ENCODE measurements at places on chromosomes 2 and 18. TPM values are rescaled to one million over a fixed set of nuclear protein-coding genes. Genes with fewer than 3 reads are reported as not detected.

DNA sequence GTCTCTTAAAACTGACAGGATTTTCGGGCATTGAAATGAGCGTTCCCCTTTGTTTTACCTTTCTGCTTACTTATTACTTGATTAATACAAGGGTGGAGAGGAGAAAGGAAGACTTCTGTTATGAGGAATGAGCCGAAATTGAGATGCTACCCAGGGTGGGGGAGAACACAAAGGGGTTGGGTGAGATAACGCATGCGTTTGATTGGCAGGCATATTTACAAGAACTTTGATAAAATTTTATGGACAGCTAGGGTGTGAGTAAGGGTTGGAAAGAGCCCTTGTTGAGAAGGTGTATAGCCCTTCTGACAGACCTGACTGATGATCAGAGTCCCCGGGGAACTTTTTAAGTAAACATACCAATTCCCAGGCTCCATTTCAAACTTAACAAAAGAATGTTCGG, 1.8 kb downstream of the RNF138 start:
- no peak for DNase-seq

GRCh38 chr2:201707142-201707541, 8.7 kb upstream of the MPP4 start:
- no peak for DNase-seq

GRCh38 chr2:240839152-240840143, 19.4 kb upstream of the KIF1A start:
- no peak for DNase-seq

DNA sequence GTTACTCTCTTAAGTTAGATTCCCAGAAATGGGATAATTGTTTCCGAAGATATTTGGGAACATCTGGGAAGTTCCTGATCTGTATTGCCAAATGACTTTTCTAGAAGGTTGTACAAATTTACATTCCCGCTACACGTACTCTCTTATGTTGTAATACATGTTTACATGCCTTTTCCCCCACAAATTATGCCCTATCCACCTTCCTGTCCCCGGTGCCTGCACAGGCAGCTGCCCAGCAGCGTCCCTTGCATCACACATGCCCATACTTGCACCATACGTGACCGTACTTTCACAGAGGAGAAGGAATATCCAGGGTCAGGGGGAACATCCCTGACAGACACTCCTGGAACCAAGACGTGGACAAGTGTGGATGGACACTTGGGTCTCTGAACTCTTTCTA, 24.2 kb upstream of the KLF11 start:
- DNase-seq: no peak

The ABCG8 gene
- not detected for total RNA-seq

The UGGT1 gene
- total RNA-seq: 56.9 TPM

The NPHP1 gene
- total RNA-seq: 12.2 TPM
